ENCODE measurements at places on chromosomes 1 and 21.
A peak's percentile ranks its signal among the peaks of the same experiment; 100 is the strongest.

DNA sequence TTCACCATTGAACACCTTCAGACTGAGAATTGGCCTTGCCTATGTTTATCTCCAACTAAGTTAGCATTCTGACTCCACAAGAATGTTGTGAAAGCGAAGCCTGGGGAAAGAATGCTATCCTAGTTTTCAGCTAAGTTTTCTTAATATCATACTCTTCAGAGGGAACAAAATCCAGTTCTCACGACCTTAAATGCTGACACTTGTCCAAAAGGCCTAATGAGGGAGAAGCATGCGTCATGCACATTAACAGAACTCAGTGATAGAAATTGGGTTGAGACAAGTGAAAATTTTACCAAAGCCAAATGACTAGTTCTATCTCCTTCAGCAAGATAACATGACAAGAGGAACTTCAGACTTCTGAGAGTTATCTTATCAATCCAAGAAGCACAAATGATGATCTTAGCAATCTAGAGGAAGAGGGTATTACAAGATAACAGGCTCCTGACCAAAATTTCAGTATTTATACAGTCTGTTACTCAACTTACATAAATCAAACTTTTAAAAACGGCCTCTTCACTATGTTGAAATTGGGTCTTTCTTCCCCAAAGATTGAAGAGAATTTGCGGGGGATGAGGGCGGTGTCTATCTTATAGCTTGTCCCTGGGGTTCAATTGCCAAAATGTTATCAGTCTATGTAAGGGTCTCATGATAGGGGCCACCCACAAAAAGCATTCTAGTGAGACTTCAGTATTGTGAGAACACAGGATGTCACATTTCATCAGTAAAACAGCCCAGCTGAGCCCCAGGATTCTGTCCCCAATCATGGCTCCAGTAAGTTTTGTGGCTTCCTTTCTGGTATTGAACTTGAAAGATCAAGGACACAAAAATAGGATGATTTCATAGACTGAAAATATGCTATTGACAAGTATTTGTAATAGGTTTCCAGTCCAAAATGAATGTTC lies 26.5 kb upstream of the SLC45A3 start:
- no peak for DNase-seq

DNA sequence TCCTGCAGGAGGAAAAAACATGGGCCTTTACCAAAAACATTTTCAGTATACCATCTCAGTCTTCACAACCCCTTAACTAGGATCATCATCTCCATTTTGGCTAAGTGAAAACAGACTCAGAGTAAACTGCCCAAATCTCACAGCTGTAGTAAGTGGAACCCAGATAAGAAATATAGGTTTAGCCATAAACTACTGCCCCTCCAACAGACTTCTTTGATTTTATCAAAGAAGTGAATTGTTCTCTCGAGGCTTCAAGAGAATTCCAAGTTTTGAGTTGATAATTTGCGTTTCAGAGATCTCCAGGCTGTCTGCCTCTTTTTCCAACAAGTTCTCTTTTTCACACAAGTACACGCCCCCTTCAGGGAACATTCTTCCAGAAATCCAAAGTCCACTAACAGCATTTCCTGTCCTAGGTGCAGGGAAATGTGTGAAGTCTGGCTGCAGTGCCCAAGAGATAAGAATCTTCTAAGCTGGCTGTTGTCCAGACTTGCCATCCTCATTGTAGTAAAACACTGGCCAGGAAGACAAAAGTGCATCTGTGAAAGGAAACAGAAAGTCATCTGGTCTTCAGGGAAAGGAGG lies 30.8 kb downstream of the RNF19B start:
- no peak for DNase-seq

GRCh38 chr1:85957760-85958159 lies 198.8 kb downstream of the COL24A1 start:
- no peak for DNase-seq

DNA sequence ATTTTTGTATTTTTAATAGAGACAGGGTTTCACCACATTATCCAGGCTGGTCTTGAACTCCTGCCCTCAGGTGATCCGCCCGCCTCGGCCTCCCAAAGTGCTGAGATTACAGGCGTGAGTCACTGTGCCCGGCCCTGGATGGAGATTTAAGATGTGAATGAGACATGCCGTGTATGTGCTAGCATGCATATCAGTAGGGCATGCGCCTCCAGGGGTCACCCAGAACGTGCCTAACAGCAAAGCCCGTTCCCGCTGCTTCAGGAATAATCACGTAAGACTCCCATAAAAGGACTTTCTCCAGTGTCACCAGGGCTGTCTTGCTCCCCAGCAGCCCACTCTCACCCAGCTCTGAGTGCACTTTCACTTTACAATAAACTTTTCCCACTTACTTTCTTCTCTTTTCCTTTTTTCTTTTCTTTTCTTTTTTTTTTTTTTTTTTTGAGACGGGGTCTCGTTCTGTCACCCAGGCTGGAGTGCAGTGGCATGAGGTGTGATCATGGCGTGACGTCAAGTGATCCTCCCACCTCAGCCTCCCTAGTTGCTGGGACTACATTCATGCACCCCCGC lies 46.9 kb upstream of the DISP3 start:
- no peak for DNase-seq

DNA sequence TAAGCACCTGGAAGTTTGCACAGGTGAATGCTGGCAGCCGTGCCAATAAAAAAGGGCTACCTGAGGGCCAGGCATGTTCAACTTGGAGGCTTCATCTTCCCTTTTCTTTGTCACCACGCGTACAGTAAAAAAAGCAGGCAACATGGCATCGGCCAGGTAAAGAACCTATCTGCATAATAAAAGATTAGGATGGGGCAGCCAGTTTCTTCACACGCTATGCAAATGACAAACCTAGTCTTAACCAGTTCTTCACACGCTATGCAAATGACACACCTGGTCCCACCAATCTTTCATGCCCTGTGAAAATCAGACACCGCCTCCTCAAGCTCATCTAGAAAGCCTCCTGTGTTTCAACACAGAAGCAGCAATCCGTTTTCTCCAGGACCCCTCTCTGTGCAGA lies 413.4 kb downstream of the HLX start:
- no peak for DNase-seq

GRCh38 chr1:29679316-29679715 lies 443.0 kb downstream of the PTPRU start:
- no peak for DNase-seq

- no peak for DNase-seq
These were observed 440 bp downstream of the TNFRSF25 start for GRCh38 chr1:6465461-6466005.

DNA sequence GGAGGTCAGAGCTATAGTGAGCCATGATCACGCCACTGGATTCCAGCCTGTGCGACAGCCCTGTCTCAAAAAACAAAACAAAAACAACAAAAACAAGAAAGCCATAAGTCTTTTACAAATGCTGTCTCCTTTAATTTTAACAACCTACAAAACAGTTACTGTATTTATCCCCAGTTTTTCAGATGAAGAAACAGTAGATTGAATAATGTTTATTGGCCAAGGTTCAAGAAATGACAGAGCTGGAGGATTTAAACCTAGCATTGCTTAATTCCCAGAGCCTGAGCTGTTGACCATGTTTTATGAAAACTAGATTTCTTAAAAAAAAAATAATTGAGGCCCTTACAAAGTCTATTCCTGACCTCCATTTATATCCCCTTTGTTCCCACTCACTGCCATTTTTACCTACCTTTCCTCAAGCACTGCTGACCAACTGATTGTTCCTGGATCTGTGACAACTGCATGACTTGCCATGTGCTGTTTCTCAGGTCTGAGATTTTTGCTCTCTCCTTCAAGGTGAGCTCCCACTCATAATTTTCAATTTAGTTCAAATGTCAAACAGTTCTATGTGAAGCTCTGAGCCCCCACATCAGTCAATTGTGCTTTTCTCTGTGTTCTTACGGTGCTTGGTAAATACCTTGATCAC lies 140.8 kb downstream of the CHRM3 start:
- no peak for DNase-seq

- DNase-seq = no peak
These were observed 88.9 kb upstream of the NGF start for GRCh38 chr1:115426956-115427355.

DNA sequence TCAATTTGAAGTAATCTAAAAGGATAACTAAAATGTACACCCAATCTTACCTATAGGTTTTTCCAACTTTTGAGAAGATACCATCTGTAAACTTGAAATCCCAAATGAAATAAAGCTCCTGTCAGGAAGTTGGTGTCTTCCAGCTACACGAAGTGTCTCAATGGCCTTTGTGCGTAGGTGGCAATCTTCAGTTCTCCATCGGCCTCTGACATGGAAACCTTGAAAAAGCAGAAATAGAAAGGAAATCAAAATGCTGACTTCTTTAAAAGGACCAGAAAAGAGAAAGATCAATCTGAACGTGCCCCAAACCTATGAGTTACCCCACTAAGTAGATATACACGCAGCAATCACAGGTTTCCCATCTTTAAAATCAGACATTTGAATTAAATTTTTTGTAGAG lies 10.0 kb downstream of the MKNK1 start:
- no peak for DNase-seq

DNA sequence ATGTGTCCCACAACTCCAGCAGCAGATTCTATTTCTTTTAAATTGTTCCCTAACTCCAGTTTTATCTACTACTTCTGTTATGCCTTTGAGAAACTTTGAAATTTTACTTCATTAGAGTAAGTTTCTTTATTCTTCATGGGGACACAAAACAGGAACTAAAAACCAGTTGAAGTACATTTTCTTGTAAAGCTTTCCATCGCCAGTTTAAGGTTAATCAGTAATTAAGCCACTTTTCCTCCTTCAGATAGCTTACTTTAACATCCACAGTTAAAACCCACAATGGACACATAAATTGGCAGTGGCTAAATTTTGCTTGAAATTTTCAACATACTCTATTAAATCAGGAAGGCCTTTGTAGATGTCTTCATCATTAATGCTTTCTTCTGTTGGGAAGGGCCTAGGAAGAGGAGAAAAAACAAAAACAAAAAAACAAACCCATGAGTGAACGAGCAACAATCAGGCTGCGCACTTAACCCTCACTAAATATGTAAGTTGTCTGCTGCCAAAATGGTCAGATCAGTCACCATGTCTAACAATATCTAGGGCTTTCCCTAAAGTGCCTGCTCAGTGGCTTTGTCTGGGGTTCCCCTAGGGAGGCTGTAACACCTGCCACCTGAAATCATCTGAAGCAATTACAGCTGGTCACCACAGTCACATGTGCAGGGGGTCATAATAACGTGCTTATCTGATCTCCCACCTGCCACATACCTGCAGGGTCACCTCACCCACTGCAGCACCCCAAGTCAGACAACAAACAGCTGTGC lies 187.9 kb downstream of the VAV3 start:
- no peak for DNase-seq

GRCh38 chr1:206600527-206600926 lies 11.7 kb downstream of the EIF2D start:
- DNase-seq = no peak

DNA sequence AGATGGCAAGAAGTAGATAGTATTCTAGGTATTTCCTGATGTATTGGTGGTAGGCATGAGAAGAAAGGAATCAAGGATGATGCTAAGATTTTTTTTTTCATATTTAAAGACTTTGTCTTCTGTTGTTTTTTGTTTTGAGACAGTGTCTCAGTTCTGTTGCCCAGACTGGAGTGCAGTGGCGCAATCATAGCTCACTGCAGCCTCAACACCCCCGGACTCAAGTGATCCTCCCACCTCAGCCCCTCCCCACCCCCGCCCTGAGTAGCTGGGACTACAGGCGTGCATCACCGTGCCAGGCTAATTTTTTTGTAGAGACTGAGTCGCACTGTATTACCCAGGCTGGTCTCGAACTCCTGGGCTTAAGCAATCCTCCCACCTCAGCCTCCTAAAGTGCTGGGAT lies 2.8 kb upstream of the CAPZB start:
- DNase-seq = no peak

DNA sequence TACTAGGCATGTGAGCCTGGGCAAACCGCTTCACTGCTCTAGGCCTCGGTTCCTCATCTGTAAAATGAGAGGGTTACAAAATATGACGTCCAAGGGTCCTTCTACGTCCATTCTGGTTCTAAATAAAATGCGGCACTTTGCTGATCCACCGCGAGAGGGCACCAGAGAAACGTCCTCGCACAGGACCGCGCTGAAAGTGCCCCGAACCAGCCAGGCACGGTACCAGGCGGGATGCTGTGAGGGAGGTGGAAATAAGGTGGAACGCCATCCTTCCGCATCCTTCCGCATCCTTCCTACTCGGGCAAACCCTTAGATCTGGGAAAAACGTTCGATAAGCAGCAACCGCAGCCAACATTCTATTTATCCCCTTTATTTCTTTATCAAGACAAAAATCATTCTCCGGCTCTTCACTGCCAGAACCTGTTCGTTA lies 60.3 kb upstream of the KRTAP19-8 start:
- peak; percentile 65 for DNase-seq

Data from activated T-cell treated with anti-CD3 and anti-CD28 coated beads for 24 hours (primary cell).